ENCODE measurements at places on chromosomes 11 and 22. TPM values are rescaled to one million over a fixed set of nuclear protein-coding genes. Genes with fewer than 3 reads are reported as not detected.

PYGM gene
- 0.21 TPM for total RNA-seq

OSBP gene
- 26.5 TPM for total RNA-seq

GPHA2 gene
- not detected for total RNA-seq

TREH gene
- total RNA-seq = not detected

CDHR5 gene
- total RNA-seq = not detected

C11orf21 gene
- not detected for total RNA-seq

TNNI2 gene
- total RNA-seq = not detected

SIRT3 gene
- 5.5 TPM for total RNA-seq

CCDC116 gene
- not detected for total RNA-seq

ROBO4 gene
- 0.72 TPM for total RNA-seq

GNAZ gene
- 0.48 TPM for total RNA-seq

All from tracheal epithelial cell (primary cell).